ENCODE measurements at places on chromosomes 7 and 10.

DNA sequence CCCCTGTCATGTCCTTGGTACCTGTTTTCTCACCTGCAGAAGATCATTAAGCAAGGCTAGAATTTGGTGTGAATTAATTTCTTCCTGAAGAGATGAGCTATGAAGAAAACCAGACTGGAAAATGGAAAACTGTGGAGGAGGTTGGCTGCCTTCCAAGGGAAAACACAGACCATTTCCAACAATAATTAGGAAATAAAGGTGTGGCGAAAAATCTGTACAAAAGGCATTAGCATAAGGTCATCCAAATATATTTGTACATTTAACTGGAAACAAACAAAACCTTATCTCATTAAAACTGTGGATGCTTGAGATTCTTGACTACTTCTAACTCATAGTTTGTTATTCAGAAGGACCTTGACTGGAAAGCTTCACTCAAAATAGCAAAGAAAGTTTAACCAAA is 1.7 kb downstream of the STN1 start:
- DNase-seq: no peak

DNA sequence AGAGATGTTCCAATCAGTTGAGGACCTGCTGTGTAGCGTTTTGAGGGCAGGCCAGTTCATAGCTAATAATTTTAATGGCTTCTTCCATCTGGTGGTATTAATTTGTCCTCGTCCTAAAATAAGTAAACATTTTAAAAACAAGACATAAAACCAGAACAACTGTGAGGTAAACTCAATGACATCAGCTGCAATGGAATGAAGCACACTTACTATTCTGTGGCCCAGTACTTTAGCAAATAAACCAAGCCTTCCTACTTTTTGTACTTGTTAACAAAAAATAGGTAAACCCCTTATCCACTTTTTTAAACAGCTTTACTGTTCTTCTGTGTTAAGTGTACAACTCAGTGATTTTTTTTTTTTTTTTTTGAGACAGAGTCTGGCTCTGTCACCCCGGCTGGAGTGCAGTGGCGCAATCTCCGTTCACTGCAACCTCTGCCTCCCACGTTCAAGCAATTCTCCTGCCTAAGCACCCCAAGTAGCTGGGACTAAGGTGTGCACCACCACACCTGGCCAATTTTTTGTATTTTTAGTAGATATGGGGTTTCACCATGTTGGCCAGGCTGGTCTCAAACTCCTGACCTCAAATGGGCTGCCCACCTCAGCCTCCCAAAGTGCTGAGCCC is 28.9 kb upstream of the FZD1 start:
- DNase-seq: no peak

GRCh38 chr10:50510517-50511473 is 113.0 kb downstream of the SGMS1 start:
- DNase-seq: no peak

DNA sequence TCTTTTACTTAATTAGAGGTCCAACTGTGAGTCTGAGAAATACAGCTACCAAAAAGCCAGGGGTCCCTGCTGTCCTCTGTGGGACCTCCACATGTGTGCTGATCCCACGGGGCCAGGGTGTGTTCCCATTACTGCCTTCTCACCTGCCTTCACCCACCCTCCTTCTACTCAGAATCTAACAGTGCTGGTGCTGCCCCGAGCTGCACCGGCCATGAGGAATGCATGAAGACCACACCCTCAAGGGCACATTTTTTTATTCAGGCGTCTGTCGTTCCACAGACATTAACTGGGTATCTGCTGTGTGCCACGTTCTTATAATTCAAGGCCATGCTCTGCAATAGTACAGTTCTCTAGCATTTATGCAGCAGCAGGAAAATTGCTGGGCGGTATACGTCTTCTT is 188.5 kb upstream of the PFKP start:
- DNase-seq: no peak

DNA sequence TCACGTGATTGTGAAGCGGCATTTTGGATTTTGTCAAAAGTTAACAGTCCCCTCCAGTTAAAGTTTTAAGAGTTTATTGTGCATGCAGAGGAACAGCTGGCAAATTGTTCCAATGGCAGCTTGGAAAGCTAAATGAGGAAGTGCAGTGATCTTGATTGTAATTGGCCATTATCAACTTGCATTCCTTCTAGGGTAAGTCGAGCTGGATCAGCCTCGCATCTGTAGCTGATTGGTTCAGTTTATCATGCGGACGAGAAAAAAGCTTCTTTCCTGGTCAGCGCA is 566 bp downstream of the ZNF789 start:
- peak; percentile 24 for DNase-seq

GRCh38 chr7:24444666-24445440 is 128.4 kb upstream of the PALS2 start:
- no peak for DNase-seq

- DNase-seq: no peak
Measured at GRCh38 chr10:110408203-110408871, 89.4 kb upstream of the DUSP5 start.

- no peak for DNase-seq
Measured at GRCh38 chr7:25677595-25677994, 449.3 kb upstream of the NPVF start.
